Aorta (tissue), 5 donors: ENCODE measurements at places on chromosomes 11 and 22. TPM values are rescaled to one million over a fixed set of nuclear protein-coding genes. Genes with fewer than 3 reads are reported as not detected.

- H3K4me3 ChIP-seq: no peak overlapping the region
- H3K36me3 ChIP-seq: no peaks in the 10 kb centered on the region
- no peaks in the 10 kb centered on the region for H3K27me3 ChIP-seq
- DNase-seq: no peak
Observed at GRCh38 chr22:38033522-38034277, 23.5 kb upstream of the PICK1 start.

DNA sequence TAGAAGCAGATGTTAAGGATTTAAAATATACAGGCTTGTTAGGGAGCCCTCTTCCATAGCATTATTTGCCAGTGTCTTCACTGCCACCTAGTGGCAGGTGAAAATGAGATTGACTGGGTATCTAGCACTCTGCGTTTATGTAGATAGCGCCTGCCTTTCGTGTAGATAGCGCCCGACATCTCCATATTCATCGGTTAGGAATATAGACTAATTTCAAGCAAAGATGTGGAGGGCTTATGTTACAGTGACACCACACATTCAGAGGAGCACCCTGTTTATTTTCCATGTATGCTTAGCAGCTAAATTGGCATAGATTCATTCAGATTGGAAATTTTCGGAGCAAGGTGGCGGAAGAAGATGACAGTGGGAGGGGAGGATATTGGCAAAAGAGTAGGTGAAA lies 72.0 kb downstream of the SLC5A12 start:
- no peak overlapping the region for H3K4me3 ChIP-seq
- no peaks in the 10 kb centered on the region for H3K4me1 ChIP-seq
- H3K27me3 ChIP-seq: no peaks in the 10 kb centered on the region
- DNase-seq: no peak

GRCh38 chr11:132020001-132020400 lies 649.6 kb downstream of the NTM start:
- H3K27ac ChIP-seq: no peak overlapping the region
- no peaks in the 10 kb centered on the region for H3K36me3 ChIP-seq
- no peaks in the 10 kb centered on the region for H3K4me1 ChIP-seq

GRCh38 chr11:72452495-72452894 lies 18.2 kb upstream of the CLPB start:
- H3K27ac ChIP-seq: no peak overlapping the region
- H3K4me1 ChIP-seq: no peaks in the 10 kb centered on the region
- no peak for DNase-seq
- H3K27me3 ChIP-seq: no peaks in the 10 kb centered on the region
- H3K4me3 ChIP-seq: no peak overlapping the region

DNA sequence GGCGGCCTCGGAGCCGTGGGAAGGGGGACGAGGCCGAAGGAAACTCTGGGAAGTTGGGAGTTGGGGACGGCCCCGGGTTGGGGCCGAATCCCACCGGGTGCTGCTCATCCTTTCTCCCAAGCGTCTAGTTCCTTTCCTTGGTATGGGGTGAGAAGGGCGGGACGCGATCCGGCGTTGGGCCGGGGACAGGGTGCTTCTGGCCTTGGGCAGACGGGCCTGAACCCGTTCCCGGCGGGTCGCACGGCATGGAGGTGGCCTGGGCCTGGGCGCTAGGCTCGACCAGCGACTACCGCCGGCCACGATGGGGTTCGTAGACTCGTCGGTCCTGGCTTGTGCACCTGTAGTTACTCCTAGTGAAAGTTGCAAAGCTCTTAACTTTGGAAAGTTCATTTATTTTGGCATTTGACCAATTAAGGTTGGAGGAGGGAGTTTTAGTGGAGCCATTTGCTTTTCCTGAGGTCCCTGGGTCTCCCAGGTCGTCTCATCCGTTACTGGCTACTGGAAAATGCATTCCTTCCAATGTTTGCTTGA lies 1.0 kb downstream of the SYT9 start:
- no peaks in the 10 kb centered on the region for H3K4me1 ChIP-seq
- no peaks in the 10 kb centered on the region for H3K27me3 ChIP-seq
- peak overlapping the region; percentile 40 for H3K4me3 ChIP-seq
- H3K27ac ChIP-seq: no peak overlapping the region
- DNase-seq: no peak

GRCh38 chr11:14577292-14577691 lies 57.1 kb upstream of the PSMA1 start:
- H3K27ac ChIP-seq: no peak overlapping the region
- DNase-seq: no peak
- H3K4me1 ChIP-seq: no peaks in the 10 kb centered on the region

GRCh38 chr11:11458485-11458884 lies 105.4 kb upstream of the CSNK2A3 start:
- DNase-seq: no peak
- H3K36me3 ChIP-seq: no peaks in the 10 kb centered on the region
- no peaks in the 10 kb centered on the region for H3K4me1 ChIP-seq
- H3K4me3 ChIP-seq: no peak overlapping the region

DNA sequence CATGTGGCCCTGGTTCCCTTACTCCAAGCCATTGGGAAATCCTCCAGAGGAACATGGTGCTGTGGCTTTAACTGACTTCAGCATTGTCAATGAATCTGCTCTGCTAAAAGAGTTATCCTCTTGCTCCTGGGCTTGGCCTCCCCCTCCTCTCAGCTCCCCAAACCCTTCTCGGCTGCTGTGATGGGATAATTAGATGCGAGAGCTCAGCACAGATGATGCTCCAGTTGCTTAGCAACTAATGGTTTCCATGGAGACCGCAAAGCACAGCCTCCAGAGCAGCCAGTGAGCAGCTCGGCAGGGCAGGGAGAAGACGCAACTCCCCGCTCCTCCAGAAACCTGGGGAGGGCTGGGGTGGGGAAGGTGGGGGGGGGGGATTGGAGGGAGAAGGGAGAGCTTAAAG lies 2.8 kb upstream of the UPK2 start:
- DNase-seq: no peak
- no peaks in the 10 kb centered on the region for H3K27me3 ChIP-seq
- H3K4me3 ChIP-seq: no peak overlapping the region
- no peaks in the 10 kb centered on the region for H3K4me1 ChIP-seq
- H3K27ac ChIP-seq: no peak overlapping the region

- no peaks in the 10 kb centered on the region for H3K27me3 ChIP-seq
- DNase-seq: no peak
- H3K4me1 ChIP-seq: peaks cover 16% of the 10 kb centered on the region
- no peak overlapping the region for H3K27ac ChIP-seq
- H3K36me3 ChIP-seq: no peaks in the 10 kb centered on the region
Observed at GRCh38 chr11:115199481-115200069, 304.6 kb downstream of the CADM1 start.

DNA sequence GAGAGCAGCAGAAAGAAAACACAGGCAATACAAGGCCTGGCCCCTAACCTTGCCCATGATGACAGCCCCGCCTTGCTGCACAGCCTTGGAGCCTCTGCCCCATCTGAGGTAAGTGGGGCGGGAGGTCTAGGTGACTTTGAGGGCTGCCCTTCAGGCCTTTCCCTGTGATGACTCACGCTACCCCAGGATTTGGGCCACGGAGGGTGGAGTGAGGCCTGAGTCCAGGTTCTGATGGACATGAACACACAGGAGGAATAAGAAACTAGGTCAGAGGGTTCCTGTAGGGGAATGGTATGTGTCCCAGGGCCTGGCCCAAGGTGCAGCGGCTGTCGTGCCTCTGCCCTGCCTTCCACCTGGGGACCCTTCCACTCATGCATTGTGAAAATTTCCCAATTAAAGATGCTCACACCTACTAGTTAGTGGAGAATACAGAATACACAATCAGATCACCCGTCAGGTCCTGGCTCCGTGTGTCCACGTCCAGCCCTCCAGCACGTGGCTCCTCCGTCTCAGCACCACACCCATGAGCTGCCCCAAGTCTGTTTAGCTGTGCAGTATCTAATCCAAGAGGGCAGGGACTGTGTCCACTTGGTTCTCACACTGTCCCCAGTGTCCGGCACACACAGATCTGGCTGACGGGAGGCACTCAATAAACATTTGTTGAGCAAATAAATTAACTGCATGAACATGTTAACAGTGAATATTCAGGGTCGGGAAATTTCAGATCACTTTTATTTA lies 111.0 kb downstream of the CHST1 start:
- H3K36me3 ChIP-seq: no peaks in the 10 kb centered on the region
- no peak overlapping the region for H3K4me3 ChIP-seq
- no peak overlapping the region for H3K27ac ChIP-seq
- no peaks in the 10 kb centered on the region for H3K4me1 ChIP-seq
- no peak for DNase-seq

GRCh38 chr22:43827003-43827735 lies 15.1 kb upstream of the EFCAB6 start:
- H3K4me1 ChIP-seq: no peaks in the 10 kb centered on the region
- H3K36me3 ChIP-seq: no peaks in the 10 kb centered on the region
- DNase-seq: no peak
- no peak overlapping the region for H3K4me3 ChIP-seq
- no peaks in the 10 kb centered on the region for H3K27me3 ChIP-seq
- H3K27ac ChIP-seq: no peak overlapping the region

GRCh38 chr11:64027651-64028397 lies 7.9 kb upstream of the FLRT1 start:
- no peak for DNase-seq
- no peaks in the 10 kb centered on the region for H3K4me1 ChIP-seq
- H3K4me3 ChIP-seq: no peak overlapping the region
- H3K27me3 ChIP-seq: no peaks in the 10 kb centered on the region

DNA sequence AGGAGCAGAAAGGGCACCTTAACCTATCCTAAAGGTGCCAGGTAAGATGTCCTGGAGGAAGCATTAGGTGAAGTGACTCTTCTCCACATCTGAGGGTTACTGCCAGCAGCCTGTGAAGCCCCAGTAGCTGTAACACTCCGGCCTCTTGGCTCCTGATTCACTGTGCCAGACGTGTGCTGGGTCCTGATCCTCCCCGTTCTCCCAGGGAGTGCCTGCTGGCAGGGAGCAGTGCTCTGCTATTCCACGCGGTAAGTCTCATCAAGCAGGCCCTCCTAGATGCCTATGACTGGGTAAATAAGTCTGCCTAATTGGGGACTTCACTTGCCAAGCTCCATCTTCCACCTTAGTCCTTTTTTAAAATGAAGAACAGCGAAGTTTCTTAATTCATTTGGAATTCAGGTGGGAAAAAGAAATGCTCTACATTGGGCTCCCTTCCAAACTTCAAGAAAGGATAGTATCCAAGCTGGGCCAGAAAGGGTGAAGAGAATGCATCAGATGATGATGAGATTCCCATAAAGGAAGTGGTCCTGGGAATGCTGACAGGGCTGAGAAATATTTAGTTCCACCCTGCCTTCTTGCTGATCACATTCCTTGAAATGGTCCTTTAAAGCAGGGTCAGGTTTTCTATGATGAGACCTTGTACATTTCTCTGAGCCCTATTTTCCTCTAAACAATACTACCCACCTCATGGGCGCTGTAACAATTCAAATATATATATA lies 188.0 kb downstream of the MAML2 start:
- peak overlapping the region; percentile 47 for H3K27ac ChIP-seq
- no peaks in the 10 kb centered on the region for H3K36me3 ChIP-seq
- H3K4me3 ChIP-seq: no peak overlapping the region
- no peaks in the 10 kb centered on the region for H3K27me3 ChIP-seq

- no peak overlapping the region for H3K27ac ChIP-seq
- DNase-seq: no peak
- no peaks in the 10 kb centered on the region for H3K27me3 ChIP-seq
- H3K4me1 ChIP-seq: no peaks in the 10 kb centered on the region
Observed at GRCh38 chr11:15622231-15622890, 507.6 kb downstream of the INSC start.

GRCh38 chr11:32162351-32162750 lies 71.5 kb downstream of the RCN1 start:
- H3K36me3 ChIP-seq: no peaks in the 10 kb centered on the region
- no peak for DNase-seq
- H3K27ac ChIP-seq: no peak overlapping the region
- H3K27me3 ChIP-seq: no peaks in the 10 kb centered on the region
- H3K4me3 ChIP-seq: no peak overlapping the region

GRCh38 chr22:40668611-40669411 lies 10.5 kb upstream of the MCHR1 start:
- no peaks in the 10 kb centered on the region for H3K27me3 ChIP-seq
- no peak overlapping the region for H3K27ac ChIP-seq
- H3K4me1 ChIP-seq: no peaks in the 10 kb centered on the region
- DNase-seq: no peak
- H3K4me3 ChIP-seq: no peak overlapping the region

GRCh38 chr11:2649400-2649799 lies 50.4 kb downstream of the KCNQ1OT1 start:
- DNase-seq: no peak
- no peak overlapping the region for H3K27ac ChIP-seq
- H3K36me3 ChIP-seq: no peaks in the 10 kb centered on the region
- H3K4me3 ChIP-seq: no peak overlapping the region

DNA sequence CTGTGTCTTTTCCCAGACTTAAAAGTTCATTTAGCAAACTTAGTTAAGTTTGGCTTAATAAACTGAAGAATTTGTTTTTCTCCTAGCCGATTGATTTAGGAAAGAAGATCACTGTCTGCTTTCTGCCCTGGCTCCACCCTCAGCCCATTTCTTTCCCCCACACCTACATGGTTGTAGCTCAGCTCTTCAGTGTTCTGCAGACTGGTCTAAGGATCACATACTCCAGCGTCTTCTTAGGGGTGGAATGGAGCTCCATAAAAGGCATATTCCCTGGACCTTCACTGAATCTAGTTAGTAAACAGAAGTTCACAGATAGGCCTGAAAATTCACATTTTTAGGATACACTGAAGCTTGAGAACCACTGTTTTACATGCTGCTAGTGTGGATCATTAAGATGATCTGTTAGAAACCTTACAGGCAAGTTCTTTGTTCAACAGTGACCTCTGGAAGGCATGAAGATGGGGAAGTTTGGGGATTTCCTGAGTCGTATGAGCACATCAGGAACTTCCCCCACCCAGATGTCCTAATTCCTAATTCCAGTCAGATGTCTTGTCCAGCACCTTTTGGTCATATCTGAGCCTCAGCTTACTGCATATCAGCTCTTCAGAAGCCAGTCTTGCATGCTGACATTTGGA lies 16.8 kb downstream of the PIWIL4 start:
- no peak for DNase-seq
- peaks cover 1% of the 10 kb centered on the region for H3K36me3 ChIP-seq
- no peak overlapping the region for H3K4me3 ChIP-seq
- no peak overlapping the region for H3K27ac ChIP-seq
- no peaks in the 10 kb centered on the region for H3K4me1 ChIP-seq

Gene THRSP
- total RNA-seq: not detected

Gene SLC37A4
- 7.8 TPM for total RNA-seq

Gene MN1
- 37.7 TPM for total RNA-seq

Gene PGR
- 14.1 TPM for total RNA-seq

Gene APOL5
- total RNA-seq: not detected

Gene BARX2
- total RNA-seq: not detected

Gene GAL3ST1
- 1.2 TPM for total RNA-seq

Gene MEI1
- total RNA-seq: 1.4 TPM

Gene OR4A16
- not detected for total RNA-seq
